ENCODE measurements at places on chromosomes 12 and 14. TPM values are rescaled to one million over a fixed set of nuclear protein-coding genes. Genes with fewer than 3 reads are reported as not detected.

MDGA2 gene
- total RNA-seq, result 2.1 TPM

TCP11L2 gene
- 20.0 TPM for total RNA-seq

ADCY6 gene
- total RNA-seq, result 73.5 TPM

RNASE2 gene
- total RNA-seq, result 0.91 TPM

AREL1 gene
- 14.8 TPM for total RNA-seq

OR11H12 gene
- not detected for total RNA-seq

PUS7L gene
- total RNA-seq, result 12.7 TPM

CEBPE gene
- total RNA-seq, result not detected

DNA sequence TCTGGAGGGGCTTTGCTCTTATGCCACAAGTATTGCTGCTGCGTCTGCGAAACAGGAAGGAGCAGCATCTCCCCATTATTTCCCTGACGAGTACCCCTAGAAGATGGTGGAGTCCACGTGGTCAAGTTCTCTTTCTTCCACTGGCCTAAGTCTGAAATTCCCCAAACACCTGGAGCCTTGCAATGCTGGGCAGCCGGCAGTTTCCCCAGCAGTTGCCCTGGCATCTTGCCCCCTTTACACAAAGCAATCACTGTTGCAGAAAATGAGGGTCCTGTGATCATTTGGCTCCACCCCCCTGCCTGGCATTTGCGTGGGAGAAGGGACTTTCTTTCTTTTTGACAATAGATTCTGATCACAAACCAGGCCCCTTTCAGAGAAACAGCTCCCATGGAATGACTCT lies 56.9 kb downstream of the FOS start:
- no peaks in the 10 kb centered on the region for H3K4me1 ChIP-seq
- no peaks in the 10 kb centered on the region for H3K27me3 ChIP-seq
- no peak overlapping the region for H3K4me3 ChIP-seq
- no peak for DNase-seq
- no peak overlapping the region for H3K27ac ChIP-seq

- H3K27me3 ChIP-seq, result no peaks in the 10 kb centered on the region
- H3K27ac ChIP-seq, result no peak overlapping the region
- H3K4me1 ChIP-seq, result no peaks in the 10 kb centered on the region
- no peak for DNase-seq
Measured at GRCh38 chr12:51921017-51921725, 13.9 kb downstream of the ACVRL1 start.

GRCh38 chr14:75411214-75411540 lies 16.6 kb upstream of the JDP2 start:
- no peak overlapping the region for H3K27ac ChIP-seq
- no peaks in the 10 kb centered on the region for H3K27me3 ChIP-seq
- H3K36me3 ChIP-seq, result no peaks in the 10 kb centered on the region
- DNase-seq, result no peak
- H3K4me3 ChIP-seq, result no peak overlapping the region
- no peaks in the 10 kb centered on the region for H3K4me1 ChIP-seq

GRCh38 chr14:36238666-36239363 lies 62.3 kb upstream of the PTCSC3 start:
- DNase-seq, result no peak
- no peak overlapping the region for H3K4me3 ChIP-seq
- no peak overlapping the region for H3K27ac ChIP-seq
- no peaks in the 10 kb centered on the region for H3K4me1 ChIP-seq

- no peak overlapping the region for H3K4me3 ChIP-seq
- H3K4me1 ChIP-seq, result no peaks in the 10 kb centered on the region
- no peaks in the 10 kb centered on the region for H3K36me3 ChIP-seq
- H3K27me3 ChIP-seq, result no peaks in the 10 kb centered on the region
- DNase-seq, result no peak
Measured at GRCh38 chr12:58750484-58750883, 169.8 kb downstream of the LRIG3 start.

- H3K27ac ChIP-seq, result peak overlapping the region; percentile 99
- DNase-seq, result peak; percentile 43
- H3K4me3 ChIP-seq, result peak overlapping the region; percentile 81
- no peaks in the 10 kb centered on the region for H3K4me1 ChIP-seq
Measured at GRCh38 chr12:118061873-118062843, 1.2 kb upstream of the WSB2 start.

GRCh38 chr14:100587763-100588411 lies 670 bp upstream of the BEGAIN start:
- no peak for DNase-seq
- H3K4me3 ChIP-seq, result no peak overlapping the region
- H3K4me1 ChIP-seq, result no peaks in the 10 kb centered on the region
- no peaks in the 10 kb centered on the region for H3K36me3 ChIP-seq
- no peaks in the 10 kb centered on the region for H3K27me3 ChIP-seq

- peaks cover 11% of the 10 kb centered on the region for H3K4me1 ChIP-seq
- DNase-seq, result no peak
- H3K36me3 ChIP-seq, result no peaks in the 10 kb centered on the region
- no peak overlapping the region for H3K4me3 ChIP-seq
- H3K27ac ChIP-seq, result no peak overlapping the region
Measured at GRCh38 chr14:100443603-100444002, 120.5 kb downstream of the SLC25A47 start.

DNA sequence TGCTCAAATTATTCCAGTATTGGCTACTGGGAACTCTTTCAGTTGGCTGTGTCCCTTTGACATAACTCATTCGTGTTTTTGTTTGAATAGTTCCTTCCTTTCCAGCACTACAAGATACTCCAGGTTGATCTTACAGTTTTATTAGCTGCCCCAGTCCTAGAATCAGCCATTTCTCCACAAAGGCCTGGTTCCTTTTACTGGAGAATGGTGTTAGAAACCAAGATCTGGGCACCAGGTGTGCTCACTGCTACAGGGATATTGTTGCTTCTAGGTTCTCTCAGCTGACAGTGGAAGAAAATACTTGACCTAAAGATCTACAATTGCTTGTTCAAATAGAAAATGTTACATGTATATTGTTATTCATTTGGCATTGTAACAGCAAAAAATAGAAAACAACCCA lies 21.9 kb downstream of the CDK17 start:
- no peak overlapping the region for H3K27ac ChIP-seq
- H3K27me3 ChIP-seq, result no peaks in the 10 kb centered on the region
- H3K4me3 ChIP-seq, result no peak overlapping the region
- no peak for DNase-seq
- no peaks in the 10 kb centered on the region for H3K36me3 ChIP-seq

GRCh38 chr12:11014234-11014633 lies 8.2 kb downstream of the TAS2R19 start:
- no peaks in the 10 kb centered on the region for H3K36me3 ChIP-seq
- H3K4me3 ChIP-seq, result no peak overlapping the region
- no peak for DNase-seq
- H3K27me3 ChIP-seq, result no peaks in the 10 kb centered on the region

- no peaks in the 10 kb centered on the region for H3K27me3 ChIP-seq
- no peaks in the 10 kb centered on the region for H3K4me1 ChIP-seq
- H3K36me3 ChIP-seq, result no peaks in the 10 kb centered on the region
- no peak overlapping the region for H3K27ac ChIP-seq
- DNase-seq, result no peak
Measured at GRCh38 chr12:89834676-89835075, 126.0 kb upstream of the ATP2B1 start.

DNA sequence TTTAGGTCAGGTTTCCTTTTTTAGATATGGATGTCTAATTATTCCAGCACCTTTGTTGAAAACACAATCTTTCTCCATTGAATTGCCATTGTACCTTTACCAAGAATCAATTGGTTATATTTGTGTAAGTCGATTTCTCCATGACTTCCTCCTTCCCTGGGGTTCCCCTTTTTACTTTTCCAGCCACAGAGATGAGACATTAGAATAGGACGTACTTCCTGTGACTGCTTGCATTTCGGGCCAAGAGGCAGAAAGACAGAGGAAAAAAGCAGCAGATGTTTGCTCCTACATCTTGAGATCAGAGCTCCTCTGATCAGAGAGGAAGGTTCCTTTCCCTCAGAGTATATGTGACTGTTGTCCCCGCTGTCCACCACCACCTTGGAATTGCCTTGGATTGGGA lies 453.7 kb upstream of the RGS6 start:
- no peaks in the 10 kb centered on the region for H3K4me1 ChIP-seq
- no peak overlapping the region for H3K27ac ChIP-seq
- DNase-seq, result no peak
- no peaks in the 10 kb centered on the region for H3K36me3 ChIP-seq
- no peaks in the 10 kb centered on the region for H3K27me3 ChIP-seq

- no peak overlapping the region for H3K27ac ChIP-seq
- H3K27me3 ChIP-seq, result no peaks in the 10 kb centered on the region
- DNase-seq, result no peak
- no peak overlapping the region for H3K4me3 ChIP-seq
- peaks cover 2% of the 10 kb centered on the region for H3K36me3 ChIP-seq
Measured at GRCh38 chr12:124434951-124435805, 132.2 kb downstream of the NCOR2 start.

GRCh38 chr12:51887476-51888315 lies at the start of gene ANKRD33:
Gene ANKRD33, plus strand, starts transcription at chr12:51888103. Its CDS starts 84 bp downstream, at chr12:51888187.
- DNase-seq, result no peak
- no peak within 1 kb of the TSS for H3K4me3 ChIP-seq
- no peaks in the 10 kb centered on the region for H3K27me3 ChIP-seq

- no peak overlapping the region for H3K27ac ChIP-seq
- no peaks in the 10 kb centered on the region for H3K27me3 ChIP-seq
- H3K36me3 ChIP-seq, result no peaks in the 10 kb centered on the region
- DNase-seq, result no peak
Measured at GRCh38 chr12:96698521-96698920, 208.5 kb upstream of the NEDD1 start.

DNA sequence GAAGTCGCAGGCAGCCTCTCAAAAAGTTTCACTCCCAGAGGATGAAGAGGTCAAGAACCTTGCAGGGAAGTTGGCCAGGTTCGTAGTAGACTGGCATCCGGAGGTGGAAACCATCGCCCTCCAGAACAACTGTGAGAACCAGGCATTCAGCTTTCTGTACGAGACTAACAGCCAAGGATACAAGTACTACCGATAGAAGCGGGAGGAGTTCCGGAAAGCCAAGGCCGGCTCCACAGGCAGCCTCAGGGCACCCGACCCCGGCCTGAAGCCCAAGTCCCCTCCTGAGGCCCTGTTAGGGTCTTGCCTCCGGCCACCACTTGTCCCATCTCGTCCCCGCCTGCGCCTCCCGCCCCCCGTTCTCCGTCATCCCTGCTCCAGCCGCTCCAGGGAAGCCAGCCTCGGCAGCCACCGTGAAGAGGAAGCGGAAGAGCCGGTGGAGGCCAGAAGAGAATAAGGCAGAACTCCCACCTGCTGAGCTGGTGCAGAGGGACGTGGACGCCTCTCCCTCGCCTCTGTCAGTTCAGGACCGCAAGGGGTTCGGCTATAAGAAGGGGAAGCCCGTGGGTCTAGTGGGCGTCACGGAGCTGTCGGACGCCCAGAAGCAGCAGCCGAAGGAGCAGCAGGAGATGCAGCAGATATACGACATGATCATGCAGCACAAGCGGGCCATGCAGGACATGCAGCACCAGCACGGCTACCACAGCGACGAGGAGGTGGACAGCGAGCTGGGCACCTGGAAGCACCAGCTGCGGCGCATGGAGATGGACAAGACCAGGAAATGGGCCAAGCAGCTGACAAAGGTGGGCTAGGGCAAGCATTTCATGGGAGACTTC lies 366.8 kb upstream of the ATXN7L3B start:
- DNase-seq, result no peak
- no peaks in the 10 kb centered on the region for H3K27me3 ChIP-seq
- H3K4me1 ChIP-seq, result no peaks in the 10 kb centered on the region

DNA sequence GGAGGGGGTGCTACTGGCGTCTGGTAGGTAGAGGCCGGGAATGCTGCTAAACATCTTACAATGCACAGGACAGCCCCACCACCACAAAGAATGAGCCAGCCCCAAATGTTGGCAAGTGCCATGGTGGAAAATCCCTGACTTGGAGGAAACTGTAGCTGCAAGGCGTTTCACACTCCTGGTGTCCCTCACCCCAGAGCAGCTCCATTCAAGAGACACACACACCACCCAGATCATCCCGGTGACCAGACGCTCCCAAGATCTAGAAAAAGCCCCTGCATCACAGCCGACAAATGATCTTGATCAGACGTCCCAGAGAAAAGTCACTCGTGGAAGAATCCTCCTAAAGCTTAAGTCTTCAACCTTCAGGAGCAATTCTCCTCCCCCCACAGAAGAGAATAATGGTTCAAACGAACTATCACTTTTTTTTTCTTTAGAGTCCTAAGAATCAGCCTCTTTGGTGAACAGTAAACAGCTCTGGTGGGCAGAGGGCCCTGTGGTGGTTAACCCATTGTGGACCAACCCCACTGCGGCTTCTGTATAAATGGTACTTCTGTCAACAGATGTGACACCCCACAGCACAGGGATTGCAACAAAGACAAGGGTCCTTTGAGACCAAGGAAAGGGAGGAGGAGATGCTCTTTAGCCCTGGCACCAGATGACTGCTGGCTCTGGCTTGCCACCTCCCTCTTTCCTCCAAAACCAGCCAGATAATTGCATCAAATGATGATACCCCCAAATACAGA lies 2.7 kb downstream of the GLTP start:
- peaks cover 10% of the 10 kb centered on the region for H3K4me1 ChIP-seq
- H3K36me3 ChIP-seq, result no peaks in the 10 kb centered on the region
- no peaks in the 10 kb centered on the region for H3K27me3 ChIP-seq
- no peak overlapping the region for H3K4me3 ChIP-seq

Measured in prostate gland (tissue), 2 donors.